Astrocyte (in vitro differentiated cells and primary cell): ENCODE measurements at places on chromosomes 16 and 17. TPM values are rescaled to one million over a fixed set of nuclear protein-coding genes. Genes with fewer than 3 reads are reported as not detected.

KRTAP2-2 gene
- total RNA-seq, result not detected in 2 replicates

RSKR gene
- 10.4 and 13.5 TPM in 2 replicates for total RNA-seq

WNT9B gene
- total RNA-seq, result 0.48 and 0.84 TPM in 2 replicates

CTRB2 gene
- 0.43 TPM in 1 of 2 replicates, not detected in the other for total RNA-seq

GRCh38 chr17:72466199-72466598, 345.4 kb downstream of the SOX9 start:
- H3K36me3 ChIP-seq, result no peaks in the 10 kb centered on the region
- peaks cover 36% of the 10 kb centered on the region for H3K4me1 ChIP-seq
- no peaks in the 10 kb centered on the region for H3K27me3 ChIP-seq
- DNase-seq, result peak; percentile 78
- H3K27ac ChIP-seq, result peak overlapping the region; percentile 85

DNA sequence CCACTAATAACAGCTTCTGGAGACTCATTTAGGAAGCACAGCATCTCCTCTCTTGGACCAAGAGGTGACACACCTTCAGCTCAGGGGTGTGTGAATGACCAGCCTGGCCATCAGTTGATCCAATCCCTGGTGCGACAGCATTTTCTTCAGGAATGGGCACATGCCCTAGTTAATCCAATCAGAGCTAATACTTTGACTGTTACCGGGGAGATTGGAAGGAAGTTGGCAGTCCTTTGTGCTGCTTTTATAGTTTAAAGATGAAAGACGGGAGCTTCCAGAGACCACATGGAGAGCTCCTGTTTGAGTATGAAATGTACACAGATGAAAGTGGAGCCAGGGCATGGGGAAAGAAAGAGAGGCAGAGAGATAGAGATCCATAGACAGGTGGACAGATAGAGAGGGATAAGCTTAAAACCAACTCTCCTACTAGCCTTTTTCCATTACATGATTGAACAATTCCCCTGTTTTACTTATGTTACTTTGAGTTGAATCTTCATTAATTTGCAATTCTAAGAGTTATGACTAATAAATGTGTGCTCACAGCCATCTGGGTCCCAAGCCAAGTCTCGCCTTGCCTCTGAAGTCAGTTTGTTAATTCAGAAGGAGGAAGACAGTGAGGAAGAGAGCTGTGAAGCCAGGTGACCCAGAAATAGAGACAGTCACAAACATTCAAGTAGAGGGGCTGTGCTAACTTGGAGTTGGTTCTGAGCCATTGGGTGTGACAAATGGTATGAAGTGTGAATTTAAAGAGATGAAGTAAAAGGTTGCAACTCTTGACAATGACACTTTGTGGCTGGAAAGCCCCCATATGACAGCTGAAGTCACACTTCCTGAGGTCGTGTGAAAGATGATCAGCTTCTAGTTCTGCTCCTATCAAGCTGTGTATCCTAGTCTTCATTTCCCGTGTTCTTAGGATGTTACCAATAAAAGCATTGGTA, 120.0 kb upstream of the GOT2 start:
- no peak for DNase-seq
- no peaks in the 10 kb centered on the region for H3K4me1 ChIP-seq
- H3K4me3 ChIP-seq, result no peak overlapping the region
- H3K27ac ChIP-seq, result no peak overlapping the region
- H3K36me3 ChIP-seq, result no peaks in the 10 kb centered on the region
- no peaks in the 10 kb centered on the region for H3K27me3 ChIP-seq

DNA sequence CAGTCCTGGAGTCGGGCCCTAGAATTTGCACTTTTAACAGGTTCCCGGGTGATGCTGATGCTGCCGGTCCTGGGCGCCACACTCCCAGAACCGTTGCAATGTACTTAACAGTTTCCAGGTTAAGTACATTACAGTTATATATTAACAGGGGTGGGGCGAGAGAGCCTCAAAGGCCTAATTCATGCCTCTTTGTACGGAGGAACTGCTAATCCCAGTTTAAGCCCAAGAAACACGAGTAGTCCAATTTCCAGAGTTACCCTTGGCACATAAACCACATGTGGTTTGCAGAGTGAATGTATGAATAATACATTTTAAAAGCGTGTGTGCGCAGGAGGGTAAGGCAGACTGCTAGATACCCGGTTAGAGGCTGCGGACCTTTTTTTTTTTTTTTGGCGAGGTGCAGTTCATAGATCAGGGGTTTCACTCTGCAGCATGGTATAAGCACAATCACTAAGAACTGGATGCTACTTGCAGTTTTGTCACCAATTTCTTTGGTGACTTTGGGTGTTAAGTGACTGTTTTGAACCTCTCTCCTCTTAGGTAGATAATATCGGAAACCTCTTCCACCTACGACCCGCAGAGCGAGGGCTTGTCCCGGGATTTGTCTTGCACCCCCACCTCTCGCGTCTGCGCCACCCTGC, 713 bp downstream of the COX11 start:
- H3K36me3 ChIP-seq, result peaks cover 5% of the 10 kb centered on the region
- H3K4me3 ChIP-seq, result peak overlapping the region; percentile 89
- H3K4me1 ChIP-seq, result peaks cover 8% of the 10 kb centered on the region
- H3K27me3 ChIP-seq, result no peaks in the 10 kb centered on the region

DNA sequence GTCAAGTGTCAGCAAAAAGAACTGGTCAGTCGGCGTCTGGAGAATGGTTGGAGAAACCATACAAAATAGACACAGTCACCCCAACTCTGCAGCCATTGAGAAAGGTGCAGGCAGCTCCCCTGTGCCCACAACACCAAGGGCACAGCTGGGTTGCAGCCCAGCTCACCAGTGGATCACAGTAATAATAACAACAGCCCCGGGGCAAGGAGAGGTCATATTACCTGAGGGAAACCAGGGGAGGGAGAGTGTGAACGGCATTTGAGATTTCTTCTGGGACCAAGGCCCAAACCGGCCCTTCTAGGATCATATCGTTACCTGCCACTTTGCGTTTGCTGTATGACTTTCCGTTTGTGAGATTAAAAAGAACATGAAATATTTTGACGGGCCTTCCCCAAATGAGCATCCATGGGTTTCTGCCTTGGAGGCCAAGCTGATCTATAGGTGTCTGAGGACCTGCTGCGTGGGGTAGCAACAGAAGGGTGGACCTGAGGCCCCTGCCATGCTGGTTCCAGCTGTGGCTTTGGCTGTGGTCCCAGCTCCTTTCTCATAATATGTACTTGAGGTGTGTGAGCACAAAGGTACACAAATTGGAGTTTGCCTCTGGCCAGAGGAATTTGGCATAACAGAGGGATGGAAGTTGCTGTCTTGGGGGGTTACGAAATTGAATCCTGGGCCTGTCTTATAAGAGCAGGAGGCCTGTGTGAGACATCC, 154.6 kb downstream of the CMIP start:
- no peak for DNase-seq
- H3K36me3 ChIP-seq, result no peaks in the 10 kb centered on the region
- H3K4me1 ChIP-seq, result peaks cover 24% of the 10 kb centered on the region
- no peak overlapping the region for H3K4me3 ChIP-seq

DNA sequence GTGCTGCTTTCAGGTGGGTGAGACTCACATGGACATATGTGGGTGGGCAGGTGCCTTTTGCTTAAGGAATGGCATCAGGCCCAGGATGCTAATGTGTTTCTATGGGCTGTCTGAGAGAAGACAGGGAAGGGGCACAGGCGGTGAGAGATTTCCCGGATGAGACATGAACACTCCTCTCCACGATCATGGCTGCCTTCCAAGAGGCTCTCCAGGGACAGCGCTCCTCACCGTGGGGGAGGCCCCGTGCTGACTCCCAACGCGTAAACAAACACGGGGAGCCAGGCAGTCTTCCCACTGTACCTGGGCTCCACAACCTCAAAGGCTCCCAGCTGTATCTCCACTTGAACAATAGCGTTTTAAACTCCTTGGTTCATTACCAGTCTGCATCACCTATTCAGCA, 42.8 kb downstream of the CDK5R1 start:
- peaks cover 4% of the 10 kb centered on the region for H3K4me1 ChIP-seq
- no peaks in the 10 kb centered on the region for H3K36me3 ChIP-seq
- H3K27ac ChIP-seq, result no peak overlapping the region
- no peak for DNase-seq

- no peak overlapping the region for H3K27ac ChIP-seq
- no peak for DNase-seq
- H3K4me1 ChIP-seq, result no peaks in the 10 kb centered on the region
- no peak overlapping the region for H3K4me3 ChIP-seq
- H3K36me3 ChIP-seq, result no peaks in the 10 kb centered on the region
Observed at GRCh38 chr17:73553311-73553710, 90.9 kb downstream of the SDK2 start.
